Thymus (tissue), 14 donors: ENCODE measurements at places on chromosomes 2 and 18. TPM values are rescaled to one million over a fixed set of nuclear protein-coding genes. Genes with fewer than 3 reads are reported as not detected.

NGEF gene
- 0.14 TPM for total RNA-seq

DPP4 gene
- total RNA-seq: 23.9 TPM

DNA sequence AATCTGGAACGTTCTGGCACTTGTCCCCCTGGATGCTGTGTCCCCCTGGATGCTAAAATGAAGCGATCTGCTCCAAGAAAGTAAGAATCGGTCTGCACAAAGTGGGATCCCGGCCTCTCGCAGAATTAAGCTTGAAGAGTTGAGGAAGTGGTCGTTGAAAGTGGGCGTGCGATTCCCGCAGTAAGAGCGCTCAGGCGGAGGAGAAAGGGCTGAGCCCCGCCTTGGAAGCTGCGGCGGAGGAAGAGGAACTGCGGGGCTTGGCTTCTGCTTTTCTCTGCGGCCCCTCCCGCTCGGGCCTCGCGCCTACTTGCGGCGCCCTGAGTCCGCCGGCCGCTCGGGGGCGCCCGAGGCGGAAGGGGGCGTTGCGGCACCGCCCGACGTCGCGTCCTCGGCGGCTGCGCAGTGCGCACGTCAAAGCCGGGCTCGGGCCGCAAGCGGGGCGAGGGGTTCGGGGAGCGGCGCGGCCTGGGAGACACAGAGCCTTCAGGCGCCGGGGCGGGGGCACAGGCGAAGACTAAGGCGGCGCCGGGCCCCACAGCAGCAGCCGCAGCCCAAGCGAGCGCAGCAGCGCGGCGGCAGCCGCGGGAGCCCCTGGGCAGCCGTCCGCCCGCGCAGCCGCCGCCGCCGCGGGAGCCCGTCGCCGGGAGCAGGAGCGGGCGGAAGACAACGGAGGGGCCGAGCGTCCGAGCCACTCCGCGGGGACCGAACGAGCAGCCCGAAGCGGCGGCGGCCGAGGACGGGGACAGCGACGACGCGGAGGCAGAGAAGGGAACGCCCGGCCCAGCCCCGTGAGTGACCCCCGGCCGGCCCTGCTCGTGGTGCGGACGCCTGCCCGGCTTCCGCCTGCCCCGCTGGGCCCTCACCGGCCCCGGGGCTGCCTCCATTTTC is at the start of gene CAB39:
Gene CAB39, plus strand, starts transcription at position 400 of the 888 bp plus-strand sequence. CDS start 47,160 bp downstream, outside the sequence.
- peak; percentile 94 for DNase-seq

- no peak for DNase-seq
Observed at GRCh38 chr2:32136097-32136496, 29.6 kb upstream of the SLC30A6 start.

DNA sequence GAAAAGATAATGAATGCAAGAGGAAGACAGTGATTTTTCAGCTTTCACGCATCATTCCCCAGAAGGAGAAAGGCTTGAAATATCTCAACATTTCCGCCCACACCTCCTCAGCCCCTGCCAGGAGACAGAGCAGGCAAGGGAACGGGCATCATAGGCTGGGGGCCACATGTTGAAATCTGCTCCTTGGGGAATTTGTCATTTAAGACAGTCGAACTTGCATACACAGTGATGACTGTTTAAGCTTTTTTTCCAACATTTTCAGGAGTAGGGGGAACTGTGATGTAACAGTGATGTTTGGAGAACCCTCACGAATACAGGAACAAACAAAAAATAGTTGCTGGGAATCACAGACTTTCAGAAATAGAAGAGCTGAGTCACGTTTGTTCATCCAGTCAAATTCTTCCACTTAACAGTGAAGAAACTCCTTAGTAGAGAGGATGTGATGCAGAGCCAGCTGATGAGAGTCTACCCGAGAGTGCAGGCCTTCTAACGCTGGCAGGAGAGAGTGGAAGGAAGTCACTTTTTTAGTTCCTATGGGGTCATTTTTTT is 266.8 kb downstream of the ALPK2 start:
- DNase-seq: no peak

SPEG gene
- total RNA-seq: 1.3 TPM

GRCh38 chr2:15313657-15314056 is 247.5 kb downstream of the NBAS start:
- DNase-seq: no peak

GRCh38 chr2:85017411-85018048 is 46.6 kb downstream of the KCMF1 start:
- no peak for DNase-seq

DNA sequence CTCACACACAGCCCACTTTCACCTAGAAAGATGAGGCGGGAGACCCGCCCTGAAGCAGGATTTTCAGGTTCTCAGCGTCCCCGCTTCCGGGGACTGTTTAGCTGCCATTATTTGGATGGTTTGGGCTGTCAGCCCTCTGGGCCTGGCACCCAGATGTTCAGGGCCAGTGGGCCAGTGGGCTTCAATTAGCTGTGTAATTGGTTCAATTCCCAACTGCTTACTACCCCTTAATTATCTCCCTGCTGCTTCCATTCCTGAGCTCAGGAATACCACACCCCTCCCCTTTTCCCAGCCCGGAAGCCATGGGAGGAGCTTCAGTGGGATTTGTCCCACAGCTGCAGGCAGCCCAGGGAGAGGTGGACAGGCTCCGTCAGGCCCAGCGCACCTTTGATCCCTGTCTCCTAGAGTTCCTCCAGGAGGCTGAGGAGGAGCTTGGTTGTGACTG is 114.1 kb upstream of the MYCN start:
- no peak for DNase-seq

DNA sequence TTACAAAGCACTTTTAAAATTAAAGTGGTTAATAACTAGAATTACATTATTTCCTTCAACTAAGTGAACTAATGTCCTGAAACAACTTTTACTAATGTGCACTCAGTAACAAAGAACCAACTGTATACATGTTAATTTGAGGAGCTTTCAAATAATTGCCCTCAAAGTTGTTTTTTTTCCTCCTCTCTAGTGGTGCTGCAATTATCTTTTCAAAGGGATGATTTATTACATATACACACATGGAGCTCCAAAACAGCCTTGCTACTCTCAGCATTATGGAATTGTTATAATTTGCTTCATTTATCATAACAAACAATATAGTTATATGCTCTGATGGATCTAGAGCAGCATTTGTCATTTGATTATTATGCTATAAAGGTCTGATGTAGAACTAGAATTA is 246.3 kb upstream of the RASGRP3 start:
- DNase-seq: no peak

MC2R gene
- total RNA-seq: 0.05 TPM

DNA sequence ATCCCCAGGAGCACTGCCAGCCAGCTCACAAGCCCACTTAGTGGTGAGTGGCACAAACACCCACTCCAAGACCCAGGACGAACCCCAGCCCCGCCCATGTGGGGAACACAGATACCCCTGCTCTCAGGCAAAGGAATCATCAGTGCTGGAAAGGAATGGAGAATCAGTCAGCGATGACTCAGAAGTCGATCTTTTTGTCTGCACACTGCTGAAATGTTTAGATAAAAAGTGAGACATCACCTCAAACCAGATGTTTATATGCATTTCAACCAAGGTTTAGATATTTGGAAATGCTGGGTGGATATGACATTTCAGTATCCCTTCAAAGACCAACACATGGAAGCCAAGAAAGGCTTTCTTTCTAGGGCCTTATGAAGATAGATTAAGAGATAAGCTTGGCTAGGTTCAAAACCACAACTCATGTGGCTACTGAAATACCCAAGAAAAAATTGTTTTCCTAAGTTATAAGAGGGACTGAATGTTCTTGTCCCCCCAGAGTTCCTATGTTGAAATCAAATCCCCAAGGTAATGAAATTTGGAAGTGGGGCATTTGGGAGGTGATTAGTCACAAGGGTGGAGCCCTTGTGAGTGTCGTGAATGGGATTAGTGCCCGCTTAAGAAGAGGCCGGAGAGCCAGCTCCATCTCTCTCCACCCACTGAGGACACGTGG is 43.7 kb downstream of the POU3F3 start:
- DNase-seq: no peak

DNA sequence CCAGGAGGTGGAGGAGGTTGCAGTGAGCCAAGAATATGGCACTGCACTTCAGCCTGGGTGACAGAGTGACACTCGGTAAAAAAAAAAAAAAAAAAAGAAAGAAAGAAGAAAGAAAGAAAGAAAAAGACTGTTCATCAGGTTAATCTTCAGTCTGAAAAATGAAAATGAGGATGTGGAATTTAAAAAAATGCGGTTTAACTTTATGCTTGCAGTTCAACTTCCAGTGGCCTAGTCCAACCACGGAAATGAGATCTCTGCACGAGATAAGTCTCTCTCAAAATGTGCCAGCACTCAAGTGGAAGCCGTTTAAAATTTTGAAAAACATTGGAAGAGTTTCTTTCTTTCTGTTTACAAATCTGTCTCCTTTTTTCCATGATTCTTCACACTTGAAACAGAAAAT is 112.1 kb downstream of the DOCK10 start:
- DNase-seq: peak; percentile 45

DNA sequence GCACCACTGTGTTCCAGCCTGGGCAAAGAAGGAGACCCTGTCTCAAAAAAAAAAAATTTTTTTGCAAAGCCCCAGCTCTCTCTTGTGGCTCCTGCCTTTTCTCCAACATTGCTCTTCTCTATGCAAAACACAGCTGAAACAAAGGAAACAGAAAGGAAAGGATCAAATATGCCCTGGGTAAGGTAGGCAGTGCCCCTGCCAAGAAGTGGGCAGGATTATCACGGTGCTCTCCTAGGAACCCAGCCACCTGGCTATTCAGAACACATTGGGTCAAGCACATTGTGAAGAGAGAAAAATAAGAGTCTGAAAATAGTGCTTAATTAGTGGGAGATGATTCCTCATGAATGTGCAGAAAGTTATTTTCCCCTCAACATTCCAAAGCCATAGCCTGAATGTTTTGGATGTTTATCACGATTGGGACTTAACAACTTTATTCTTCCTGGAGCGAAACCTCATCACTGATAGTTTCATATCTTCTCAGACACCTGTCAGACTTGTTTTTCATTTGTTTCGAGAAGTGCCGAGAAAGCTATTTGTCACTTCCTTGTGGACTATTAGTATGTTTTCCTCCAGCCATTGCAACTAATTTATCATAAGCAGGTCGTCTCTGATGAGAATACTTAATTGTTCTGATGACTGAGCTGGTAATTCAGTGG is 42.7 kb upstream of the RPL31 start:
- DNase-seq: no peak

GRCh38 chr2:19580830-19581229 is 222.4 kb upstream of the OSR1 start:
- no peak for DNase-seq

NTSR2 gene
- not detected for total RNA-seq

- no peak for DNase-seq
Observed at GRCh38 chr2:108958002-108958401, 31.0 kb downstream of the EDAR start.

NAPG gene
- total RNA-seq: 26.7 TPM

DNA sequence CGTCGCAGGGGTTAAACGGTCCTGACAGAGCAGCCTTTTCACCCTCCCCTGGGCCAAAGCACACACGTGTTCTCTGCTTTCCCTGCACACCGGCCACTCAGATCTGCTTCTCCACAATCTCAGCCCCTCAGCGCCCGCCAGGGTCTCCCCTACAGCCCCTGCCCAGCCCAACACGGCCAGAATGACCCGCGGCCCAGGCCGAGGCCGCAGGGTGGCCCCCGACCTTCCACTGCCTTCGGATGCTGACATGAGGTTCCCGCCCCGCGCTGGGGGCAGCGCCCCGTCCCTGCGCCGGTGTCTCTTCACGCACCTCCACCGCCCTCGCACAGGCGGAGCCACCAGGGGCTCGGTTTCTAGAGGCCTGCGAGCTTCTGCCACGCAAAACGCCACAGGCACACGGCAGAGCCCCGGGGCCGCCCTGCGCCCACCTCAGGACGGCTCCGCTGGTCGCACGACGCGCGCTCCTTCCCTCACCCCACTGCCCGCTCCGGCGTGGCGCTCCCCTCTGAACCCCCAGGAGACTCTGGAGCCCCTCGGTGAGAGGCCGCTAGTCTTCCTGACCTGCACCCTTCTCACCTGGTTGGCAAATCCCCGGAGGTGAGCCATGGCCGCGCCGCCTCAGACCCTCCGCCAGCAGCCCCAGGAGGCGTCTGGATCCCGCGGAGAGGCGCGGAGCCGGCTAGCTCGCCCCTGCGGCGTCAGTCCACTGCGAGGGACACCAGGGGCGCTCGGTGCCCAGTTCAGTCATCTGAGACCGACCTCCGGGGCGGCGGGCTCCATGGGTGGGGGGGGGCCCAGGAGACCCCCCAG is 749 bp downstream of the STK25 start:
- DNase-seq: no peak

- DNase-seq: no peak
Observed at GRCh38 chr2:12441750-12442475, 274.8 kb upstream of the TRIB2 start.

GRCh38 chr18:75240433-75240832 is 29.8 kb downstream of the TSHZ1 start:
- no peak for DNase-seq

GRCh38 chr2:202009019-202009481 is 24.6 kb upstream of the FZD7 start:
- DNase-seq: no peak

DNA sequence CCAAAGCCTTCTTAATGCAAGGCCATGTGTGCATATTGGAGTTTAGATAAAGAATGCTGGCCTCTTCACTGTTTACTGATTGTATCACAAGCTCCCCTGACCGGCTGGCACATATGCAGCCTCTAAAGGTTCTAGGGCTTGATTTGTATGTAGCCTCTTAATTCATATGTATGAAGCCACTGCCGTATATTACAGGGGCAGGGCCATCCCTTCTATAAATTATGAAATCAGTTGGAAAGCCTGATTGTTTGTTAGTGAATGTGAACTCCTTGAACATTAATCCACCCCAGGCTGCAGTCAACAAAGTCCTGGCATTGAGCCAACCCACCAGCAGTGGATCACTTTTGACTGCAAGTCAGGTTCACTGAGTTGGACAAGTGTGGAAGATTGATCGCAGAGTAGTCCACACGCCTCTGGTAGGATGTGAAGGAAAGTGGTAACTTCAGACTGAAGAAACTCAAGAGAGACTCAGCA is 61.6 kb upstream of the PARD3B start:
- DNase-seq: no peak

GRCh38 chr18:28960146-28960545 is 783.2 kb upstream of the CDH2 start:
- no peak for DNase-seq

- no peak for DNase-seq
Observed at GRCh38 chr2:240579071-240579762, 7.3 kb upstream of the CAPN10 start.

DNA sequence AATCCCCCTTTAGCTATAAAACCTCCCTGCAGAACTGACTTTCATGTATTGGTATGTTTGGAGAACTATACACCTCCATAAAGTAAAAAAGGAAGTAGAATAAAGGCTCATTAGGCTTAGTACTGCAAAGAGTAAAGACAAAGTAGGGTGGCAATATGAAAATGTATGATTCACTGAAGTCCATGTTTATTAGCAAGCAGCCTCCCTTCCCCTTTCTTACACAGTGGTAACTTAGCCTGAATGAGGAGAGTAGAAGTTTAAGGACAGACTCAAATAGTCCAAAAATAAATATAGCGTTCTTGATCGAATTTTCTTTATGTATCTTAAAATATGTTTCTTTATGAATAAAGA is 1.5 kb downstream of the ZNF804A start:
- no peak for DNase-seq

DNA sequence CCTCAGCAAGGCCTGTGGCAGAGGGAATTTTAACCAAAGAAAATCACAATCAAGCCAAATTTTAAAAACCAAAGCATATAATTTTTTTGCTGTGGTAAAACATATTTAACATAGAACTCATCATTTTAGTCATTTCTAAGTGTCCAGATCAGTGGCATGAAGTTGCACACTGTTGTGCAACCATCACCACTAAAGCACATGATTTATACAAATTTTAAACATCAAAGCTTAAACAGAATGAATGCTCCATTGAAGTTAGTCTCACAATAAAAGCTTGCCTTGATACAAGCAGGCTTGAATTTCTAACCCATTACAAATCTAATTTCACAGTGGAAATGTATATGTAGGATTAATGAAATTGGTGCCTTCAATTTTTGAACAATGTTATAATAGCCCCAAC is 31.2 kb downstream of the FTCDNL1 start:
- DNase-seq: no peak
